ENCODE measurements at places on chromosomes 13 and 19.

- DNase-seq = no peak
Observed at GRCh38 chr13:32851083-32852069, 164.8 kb upstream of the KL start.

- no peak for DNase-seq
Observed at GRCh38 chr13:105642511-105642958, 892.9 kb downstream of the EFNB2 start.

- DNase-seq = no peak
Observed at GRCh38 chr19:47497821-47498520, 14.0 kb upstream of the KPTN start.

DNA sequence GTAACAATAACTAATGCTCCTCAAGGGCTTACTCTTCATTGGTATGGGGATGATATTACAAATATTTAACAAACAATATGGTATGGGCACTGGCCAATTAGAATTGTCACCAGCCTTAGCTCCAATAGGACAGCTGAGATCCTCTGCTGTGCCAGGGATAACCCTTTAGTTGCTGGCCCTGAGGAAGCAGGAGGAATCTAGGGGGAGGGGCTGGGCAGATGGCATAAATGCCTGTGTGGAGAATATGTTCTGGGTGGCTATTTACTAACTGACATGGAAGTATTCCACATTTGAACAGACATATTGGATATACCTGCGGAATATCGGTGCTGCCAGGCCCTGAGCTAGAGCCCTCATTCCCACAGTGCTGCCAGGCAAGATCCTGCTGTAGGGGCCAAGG lies 16.6 kb upstream of the LRCH1 start:
- DNase-seq = no peak

- DNase-seq = peak; percentile 38
Observed at GRCh38 chr13:50969691-50970090, 60.1 kb downstream of the RNASEH2B start.

DNA sequence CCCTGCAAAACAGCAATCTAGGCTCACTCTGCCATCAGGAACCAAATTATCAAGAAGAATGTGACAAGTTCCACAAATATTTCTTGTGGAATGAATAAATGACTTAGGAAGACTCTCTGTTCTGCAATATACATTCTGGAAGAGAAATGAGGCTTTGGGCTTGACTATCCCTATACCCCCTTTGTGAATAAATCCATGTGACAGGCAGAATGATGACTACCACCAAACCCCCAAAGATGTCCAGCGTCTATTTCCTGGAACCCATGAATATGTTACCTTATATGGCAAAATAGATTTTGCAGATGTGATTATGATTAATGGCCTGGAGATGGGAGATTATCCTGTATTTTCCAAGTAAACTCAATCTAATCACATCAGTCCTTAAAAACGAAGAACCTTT lies 139.3 kb downstream of the ENOX1 start:
- DNase-seq = no peak

GRCh38 chr13:110775576-110775975 lies 62.1 kb downstream of the ING1 start:
- no peak for DNase-seq

GRCh38 chr19:13211426-13212308 lies 61.5 kb downstream of the IER2 start:
- DNase-seq = no peak

GRCh38 chr13:83878691-83879430 lies 3.4 kb downstream of the SLITRK1 start:
- no peak for DNase-seq

DNA sequence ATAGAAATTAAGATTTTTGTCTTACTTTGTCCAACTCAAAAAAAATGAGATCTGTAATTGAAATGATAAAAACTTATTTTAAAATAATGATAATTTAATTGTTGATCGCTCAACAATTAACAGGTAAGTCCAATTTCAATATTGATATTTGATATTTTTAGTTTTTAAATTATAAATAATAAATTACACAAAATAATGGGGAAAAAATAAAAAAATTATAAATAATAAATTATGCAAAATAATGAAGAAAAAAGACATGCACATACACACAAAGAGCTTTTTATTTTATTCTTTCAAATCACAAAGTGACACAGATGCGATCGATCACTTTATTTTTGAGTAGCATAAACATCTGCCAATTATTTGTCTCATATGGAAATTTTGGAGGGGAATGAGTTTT lies 40.8 kb downstream of the KCTD12 start:
- DNase-seq = no peak

All from NCI-H2081 (cell line).